ENCODE measurements at places on chromosomes 6 and 20.

DNA sequence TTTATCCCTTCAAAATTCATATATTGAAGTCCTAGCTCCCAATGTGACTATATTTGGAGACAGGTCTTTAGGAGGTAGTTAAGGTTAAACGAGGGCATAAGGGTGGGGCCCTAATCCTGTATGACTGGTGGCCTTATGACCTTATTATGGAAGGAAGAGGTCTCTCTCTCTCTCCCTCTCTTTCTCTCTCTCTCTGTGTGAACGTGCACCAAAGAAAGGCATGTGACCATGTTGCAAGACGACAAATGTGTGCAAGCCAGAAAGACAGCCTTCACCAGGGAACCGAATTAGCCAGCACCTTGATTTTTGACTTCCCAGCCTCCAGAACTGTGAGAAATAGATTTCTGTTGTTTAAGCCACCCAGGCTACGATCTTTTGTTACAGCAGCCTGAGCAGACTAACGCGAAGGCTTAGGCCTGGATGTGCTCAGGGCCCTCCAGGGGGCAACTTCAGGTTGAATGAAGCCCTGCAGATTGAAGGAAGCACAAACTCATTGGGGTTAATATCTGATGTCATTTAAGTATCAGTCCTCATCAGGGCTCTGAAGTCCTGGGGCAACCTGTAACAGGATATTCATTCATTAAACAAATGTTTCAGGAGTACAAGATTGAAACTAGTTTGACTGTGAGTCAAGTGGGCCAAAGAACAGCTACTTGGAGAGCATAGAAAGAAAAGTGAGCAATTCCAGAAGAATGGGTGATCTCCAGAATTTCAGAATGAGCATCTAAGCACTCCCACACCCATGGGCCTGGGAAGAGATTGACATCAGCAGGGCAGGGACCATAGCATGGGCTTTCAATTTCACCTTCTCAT lies 157.4 kb upstream of the TNFAIP3 start:
- DNase-seq, result no peak

DNA sequence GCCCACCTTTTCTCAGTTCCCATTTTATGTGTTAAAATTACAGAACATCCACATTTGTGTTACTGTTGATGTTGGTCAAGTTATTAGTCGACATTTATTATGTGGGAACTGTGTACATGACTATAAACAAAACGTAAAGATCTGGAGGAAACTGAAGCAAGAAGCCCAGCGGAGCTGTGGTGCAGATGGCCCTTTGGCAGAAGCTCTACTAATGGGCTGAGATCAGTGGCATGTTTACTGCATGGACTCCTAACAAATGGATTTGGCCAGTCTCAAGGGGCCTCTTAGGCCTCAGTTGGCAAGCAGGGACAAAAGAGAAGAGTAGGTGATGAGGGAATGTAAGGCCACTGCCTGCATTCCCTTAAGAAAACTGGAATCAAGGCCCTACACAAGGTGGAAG lies 282.1 kb upstream of the TCF21 start:
- DNase-seq, result no peak

DNA sequence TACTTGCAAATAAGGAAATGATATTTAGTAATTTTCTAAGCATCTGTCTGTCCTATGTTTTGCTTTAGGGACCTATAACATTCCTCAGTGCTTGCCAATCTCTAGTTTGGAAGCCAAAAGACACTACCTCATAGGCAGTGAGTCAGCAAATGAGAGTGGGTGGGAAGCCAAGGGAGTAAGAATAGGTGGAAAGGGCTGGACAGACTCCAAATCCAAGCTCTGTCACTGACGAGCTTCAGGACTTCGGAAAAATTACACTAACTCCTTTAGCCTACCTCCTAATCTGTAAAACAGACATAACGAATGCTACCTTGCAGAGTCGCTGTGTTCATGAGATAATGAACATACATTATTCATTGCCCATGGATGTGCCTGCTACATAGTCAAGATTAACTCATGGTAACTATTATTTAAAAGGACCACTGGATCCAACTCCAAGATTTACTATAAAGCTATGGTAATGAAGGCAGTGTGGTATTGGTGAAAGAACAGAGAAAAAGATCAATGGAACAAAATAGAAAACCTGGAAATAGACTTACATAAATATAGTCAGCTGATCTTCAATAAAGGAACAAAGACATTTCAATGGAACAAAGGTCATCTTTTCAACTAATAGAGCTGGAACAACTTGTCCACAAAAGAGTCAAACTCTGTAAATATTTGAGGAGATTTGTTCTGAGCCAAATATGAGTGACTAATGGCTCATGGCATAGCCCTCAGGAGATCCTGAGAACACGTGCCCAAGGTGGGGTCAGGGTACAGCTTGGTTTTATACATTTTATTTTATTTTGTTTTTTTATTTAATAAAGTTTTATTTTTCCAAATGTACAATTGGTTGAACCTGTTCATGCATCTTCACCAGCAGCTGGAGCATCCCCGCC lies 64.1 kb downstream of the FAM50B start:
- no peak for DNase-seq

- DNase-seq, result no peak
Measured at GRCh38 chr20:32437391-32438074, 79.4 kb downstream of the ASXL1 start.

DNA sequence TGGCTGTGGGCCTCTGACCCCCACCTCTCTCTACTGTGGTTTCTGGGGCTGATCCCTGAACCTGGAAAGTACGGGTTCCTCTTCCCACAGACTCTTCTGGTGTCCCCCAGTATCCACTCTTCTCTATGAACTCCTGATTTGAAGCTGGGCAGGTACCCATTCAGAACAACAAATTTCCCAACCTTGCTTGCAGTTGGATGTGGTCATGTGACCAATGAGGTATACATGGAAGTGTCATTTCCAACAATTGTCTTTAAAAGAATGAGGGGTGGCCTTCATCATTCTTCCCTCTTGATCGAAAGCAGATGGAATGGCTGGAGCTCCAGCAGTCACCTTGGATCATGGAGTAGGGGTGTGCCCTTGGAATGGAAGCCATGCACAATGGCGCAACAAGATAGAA lies 128.0 kb upstream of the MLN start:
- DNase-seq, result no peak

- DNase-seq, result peak; percentile 73
Measured at GRCh38 chr20:41408986-41409385, 42.4 kb upstream of the EMILIN3 start.

DNA sequence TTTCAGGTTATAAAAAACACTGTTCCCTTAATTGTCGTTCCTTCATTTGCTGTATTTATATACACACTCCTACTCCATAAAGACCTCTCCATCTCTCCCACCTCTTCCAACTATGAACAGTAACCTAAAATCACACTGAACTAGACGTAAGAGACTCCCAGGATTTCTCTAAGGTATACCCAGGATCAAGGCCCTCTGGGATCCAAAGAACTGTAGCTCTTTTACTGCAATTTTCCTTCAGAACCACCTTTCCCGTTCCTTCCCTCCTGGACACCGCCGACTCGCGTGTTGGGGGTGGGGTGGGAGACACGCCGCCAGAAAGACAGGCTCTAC lies 680 bp downstream of the LATS1 start:
- DNase-seq, result no peak

GRCh38 chr6:125752773-125753172 lies 3.3 kb downstream of the HEY2 start:
- no peak for DNase-seq

DNA sequence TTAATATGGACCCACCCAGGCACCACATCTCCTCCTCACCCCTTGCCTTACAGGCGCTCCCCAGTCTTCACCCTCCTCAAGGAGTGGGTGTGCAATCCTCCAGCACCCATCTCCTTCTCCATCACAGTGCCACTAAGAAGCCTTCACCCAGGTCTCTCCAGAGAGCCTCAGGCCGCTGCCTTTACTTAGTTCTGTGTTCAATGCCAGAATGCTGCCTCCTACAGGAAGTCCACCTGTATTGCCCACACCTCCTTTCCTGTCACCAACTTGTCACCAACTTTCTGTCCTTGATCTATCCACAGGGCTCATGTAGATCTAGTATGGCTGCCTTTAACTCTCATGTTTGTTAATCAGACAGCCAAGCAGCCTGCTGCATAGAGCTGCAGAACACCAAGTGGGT lies 586 bp upstream of the LST1 start:
- no peak for DNase-seq

GRCh38 chr6:5497896-5498578 lies 236.7 kb downstream of the FARS2 start:
- peak; percentile 56 for DNase-seq

DNA sequence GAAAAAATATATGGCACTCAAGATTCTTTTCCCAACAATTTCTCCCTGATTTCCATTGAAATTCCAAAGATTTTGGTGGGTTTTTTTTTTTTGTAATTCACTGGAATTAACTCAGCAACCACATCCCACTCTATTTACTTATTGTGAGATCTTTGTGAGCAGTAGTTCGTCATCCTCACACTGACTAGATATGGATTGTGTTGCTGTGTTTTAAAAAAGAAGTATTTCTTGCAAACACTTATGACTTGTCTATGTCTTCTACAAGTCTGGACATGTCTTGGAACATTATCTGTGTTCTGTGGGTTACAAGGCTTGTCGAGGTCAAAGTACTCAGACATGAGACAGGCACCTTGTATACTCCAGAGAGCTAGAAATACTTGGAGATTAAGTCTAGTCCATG lies 7.3 kb upstream of the TENT5A start:
- no peak for DNase-seq

GRCh38 chr6:149285626-149286025 lies 31.9 kb upstream of the TAB2 start:
- no peak for DNase-seq

DNA sequence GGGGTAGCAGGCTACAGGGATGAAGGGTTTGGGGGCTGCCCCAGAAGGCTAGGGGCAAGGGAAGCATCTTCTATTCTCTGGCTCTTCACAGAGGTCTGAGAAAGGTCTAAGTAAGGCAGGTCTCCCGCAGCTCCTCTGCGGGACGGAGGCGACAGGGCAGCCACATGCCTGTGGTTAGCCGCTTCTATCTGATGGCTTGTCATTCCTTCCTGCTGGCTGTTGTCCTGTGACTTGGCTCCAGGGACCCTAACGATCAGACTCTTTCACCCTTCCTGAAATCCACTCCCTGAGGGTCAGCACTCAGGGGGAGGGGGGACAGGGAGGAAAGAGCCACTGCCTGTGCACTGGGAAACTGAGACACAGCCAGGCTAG lies 673 bp downstream of the CST7 start:
- DNase-seq, result no peak

GRCh38 chr6:17450397-17450796 lies 57.0 kb downstream of the CAP2 start:
- DNase-seq, result no peak

DNA sequence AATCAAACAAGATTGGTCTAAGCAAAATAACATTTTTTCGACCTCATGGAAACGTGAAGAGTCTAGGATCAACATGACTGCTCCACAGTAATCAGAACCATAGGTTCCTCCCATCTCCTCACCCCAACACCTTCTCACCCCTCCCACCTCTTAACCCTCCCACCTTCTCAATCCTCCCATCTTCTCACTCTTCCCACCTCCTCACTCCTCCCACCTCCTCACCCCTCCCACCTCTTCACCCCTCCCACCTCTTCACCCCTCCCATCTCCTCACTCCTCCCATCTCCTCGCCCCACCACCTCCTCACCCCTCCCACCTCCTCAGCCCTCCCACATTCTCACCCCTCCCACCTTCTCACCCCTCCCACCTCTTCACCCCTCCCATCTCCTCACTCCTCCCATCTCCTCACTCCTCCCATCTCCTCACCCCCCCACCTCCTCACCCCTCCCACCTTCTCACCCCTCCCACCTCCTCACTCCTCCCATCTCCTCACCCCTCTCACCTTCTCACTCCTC lies 567.4 kb downstream of the C6orf118 start:
- no peak for DNase-seq

DNA sequence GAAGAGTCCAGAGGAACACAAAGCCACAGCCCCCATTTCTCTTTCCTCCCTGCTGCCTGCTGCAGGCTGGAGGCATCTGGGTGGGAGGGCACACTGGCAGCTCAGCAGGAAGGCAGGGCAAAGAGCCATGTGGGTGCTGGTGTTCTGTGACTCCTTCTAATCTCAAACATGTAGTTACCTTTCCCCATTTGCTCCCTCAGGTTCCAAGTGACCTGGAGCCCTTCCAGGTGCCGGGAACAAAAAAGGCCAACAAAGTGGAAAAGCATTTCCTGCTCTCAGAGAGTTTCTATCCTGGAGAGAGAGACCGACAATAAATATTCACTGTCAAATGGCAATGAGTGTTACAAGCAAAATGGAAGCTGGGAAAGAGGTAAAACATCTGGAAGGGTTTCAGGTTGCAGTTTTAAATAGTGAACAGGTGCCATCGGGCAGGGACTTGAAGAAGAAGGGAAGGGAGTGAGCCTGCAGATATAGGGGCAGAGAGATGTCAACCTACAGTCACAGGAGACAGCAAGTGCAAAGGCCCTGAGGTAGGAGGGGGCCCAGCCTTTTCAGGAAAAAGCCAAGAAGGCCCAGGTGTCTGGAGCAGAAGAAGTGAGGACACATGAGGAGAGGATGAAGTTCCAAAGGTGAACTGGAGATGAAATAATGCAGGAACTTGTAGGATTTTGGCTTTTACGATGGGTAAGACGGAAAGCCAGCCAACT lies 43.6 kb upstream of the IYD start:
- DNase-seq, result no peak

DNA sequence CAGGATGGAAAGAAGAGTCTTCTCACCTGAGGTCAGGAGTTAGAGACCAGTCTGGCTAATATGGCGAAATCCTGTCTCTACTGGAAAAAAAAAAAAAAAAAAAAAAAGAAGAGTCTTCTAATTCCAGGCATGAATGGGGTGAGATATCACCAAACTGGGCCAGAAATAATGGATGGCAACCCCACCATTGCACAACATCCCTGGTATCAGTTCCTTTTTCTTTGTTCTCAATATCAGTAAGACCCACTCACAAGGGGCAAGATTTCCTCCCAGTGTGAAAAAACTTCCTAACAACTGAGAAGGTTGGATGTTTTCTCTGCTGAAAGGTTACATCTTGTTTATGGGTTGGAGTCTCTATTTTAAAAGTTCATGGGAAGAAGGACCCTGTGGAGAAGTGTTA lies 23.6 kb upstream of the NR2E1 start:
- no peak for DNase-seq

- no peak for DNase-seq
Measured at GRCh38 chr20:48040491-48040890, 255.2 kb upstream of the SULF2 start.

GRCh38 chr6:141677598-141678211 lies 455.0 kb upstream of the GJE1 start:
- DNase-seq, result no peak

- DNase-seq, result no peak
Measured at GRCh38 chr6:43687079-43687436, 533 bp downstream of the MRPS18A start.

- DNase-seq, result no peak
Measured at GRCh38 chr6:13866301-13866700, 51.9 kb upstream of the MCUR1 start.

DNA sequence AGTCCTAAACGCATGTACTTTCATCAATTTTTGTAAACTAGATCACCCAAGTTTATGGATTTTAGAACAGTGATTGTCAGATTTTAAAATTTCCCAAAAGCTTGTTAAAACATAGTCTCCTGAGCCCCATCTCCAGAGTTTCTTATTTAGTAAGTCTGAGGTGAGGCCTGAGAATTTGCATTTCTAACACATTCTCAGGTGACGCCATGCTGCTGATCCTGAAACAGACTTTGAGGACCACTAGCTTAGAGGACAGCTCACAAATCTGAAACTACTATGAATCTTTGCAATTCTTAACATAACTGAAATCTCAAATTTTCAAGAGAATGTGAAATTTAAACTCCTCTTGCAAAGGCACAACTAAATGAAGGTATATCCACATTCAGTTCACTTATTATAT lies 37.8 kb upstream of the MLIP start:
- DNase-seq, result no peak

- DNase-seq, result no peak
Measured at GRCh38 chr6:26604026-26604425, 7.3 kb downstream of the ABT1 start.

GRCh38 chr6:138434925-138435324 lies 30.9 kb downstream of the HEBP2 start:
- no peak for DNase-seq

Data from spinal cord (tissue), 10 donors.